ENCODE measurements at places on chromosomes 6 and 20. TPM values are rescaled to one million over a fixed set of nuclear protein-coding genes. Genes with fewer than 3 reads are reported as not detected.

The DEFB132 gene
- polyA plus RNA-seq = not detected

The CALHM6 gene
- polyA plus RNA-seq = 1.5 TPM

The EFCAB8 gene
- polyA plus RNA-seq = not detected

The PSORS1C1 gene
- polyA plus RNA-seq = 2.1 TPM

The MBOAT1 gene
- 1.6 TPM for polyA plus RNA-seq

The LAMA4 gene
- 28.9 TPM for polyA plus RNA-seq

The FNDC11 gene
- 1.6 TPM for polyA plus RNA-seq

The ARMH2 gene
- not detected for polyA plus RNA-seq

The UST gene
- 6.6 TPM for polyA plus RNA-seq

The OPRM1 gene
- polyA plus RNA-seq = not detected

The IPCEF1 gene
- 0.07 TPM for polyA plus RNA-seq

The ZBTB12 gene
- polyA plus RNA-seq = 8.1 TPM

Measured in IMR-90 (cell line).